ENCODE measurements at places on chromosomes 13 and 19.

DNA sequence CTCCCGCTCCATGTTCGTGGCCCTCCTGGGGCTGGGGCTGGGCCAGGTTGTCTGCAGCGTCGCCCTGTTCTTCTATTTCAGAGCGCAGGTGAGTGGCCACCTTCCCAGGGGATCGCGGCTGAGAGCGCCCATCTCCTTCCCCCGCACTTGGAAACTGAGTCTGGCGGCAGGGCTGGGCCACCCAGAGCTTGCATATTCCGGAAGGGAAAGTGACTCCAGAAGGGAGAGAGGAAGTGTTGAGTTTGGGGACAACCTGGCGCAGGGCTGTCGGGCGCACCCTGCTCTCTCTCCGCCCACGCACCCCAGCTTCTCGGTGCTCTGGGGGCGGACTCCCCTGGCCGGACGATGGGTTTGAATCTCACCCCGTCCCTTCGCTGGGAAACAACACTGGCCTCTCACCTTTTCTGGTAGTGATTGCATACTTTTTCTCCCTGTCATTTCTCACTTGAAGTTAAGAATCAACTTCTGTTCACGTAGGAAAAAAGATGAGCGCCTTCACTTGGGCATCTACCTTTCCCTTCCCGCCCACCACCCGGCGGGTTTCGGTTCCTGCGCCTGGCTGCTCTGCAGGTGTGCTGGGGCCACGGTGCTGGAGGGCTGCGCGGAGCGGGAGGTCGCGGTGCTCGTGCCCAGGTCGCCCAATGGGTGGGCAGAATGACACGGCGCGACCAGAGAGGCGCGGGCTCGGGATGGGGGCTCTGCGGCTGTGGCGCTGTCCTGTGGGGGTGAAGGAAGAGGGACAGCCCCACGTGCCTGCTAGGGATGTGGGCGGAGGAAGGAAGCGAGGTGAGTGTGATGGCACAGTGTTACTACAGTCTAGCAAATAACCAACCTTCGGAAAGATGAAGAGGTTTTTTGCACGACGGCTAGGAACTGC is 721 bp downstream of the TNFSF11 start:
- peak; percentile 9 for DNase-seq

DNA sequence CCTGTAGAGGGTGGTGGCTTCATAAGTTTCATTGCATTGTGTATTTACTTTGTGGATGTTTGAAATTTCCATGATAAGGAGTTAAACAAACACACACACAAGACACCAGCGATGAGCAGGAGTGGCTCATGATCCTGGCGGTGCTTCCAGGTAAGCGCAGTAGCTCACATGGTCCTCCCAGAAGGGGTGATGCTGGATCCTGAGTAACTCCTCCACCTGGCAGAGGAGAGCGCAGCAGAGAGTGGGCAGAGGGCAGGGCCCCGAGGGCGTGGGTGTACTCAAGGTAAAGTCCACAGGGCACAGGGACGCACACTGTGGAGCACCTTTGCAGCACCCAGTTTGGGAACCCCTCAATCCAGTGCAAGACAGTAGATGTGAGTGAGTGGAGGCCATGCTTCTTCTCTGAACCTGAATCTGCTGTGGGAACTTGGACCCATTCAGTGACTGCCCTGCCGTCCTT is 54.0 kb downstream of the RFX2 start:
- DNase-seq: no peak

DNA sequence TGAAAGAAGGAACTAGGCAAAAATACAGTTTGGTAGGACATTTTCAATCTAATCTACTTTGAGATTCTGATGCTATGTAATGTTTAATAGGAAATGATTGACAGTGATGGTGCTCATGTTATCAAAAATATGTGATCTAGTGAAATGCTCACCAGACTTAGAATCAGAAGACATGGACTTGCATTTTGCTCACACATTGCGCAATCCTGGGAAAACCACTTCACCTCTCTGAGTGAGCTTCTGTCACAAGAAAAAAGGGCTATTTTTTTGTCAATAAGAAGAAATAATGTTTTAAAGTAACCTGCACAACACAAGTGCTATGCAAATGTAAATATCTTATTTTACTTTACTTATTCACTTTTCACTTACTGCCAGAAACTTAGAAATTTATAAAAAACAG is 380.9 kb upstream of the HTR2A start:
- DNase-seq: no peak

DNA sequence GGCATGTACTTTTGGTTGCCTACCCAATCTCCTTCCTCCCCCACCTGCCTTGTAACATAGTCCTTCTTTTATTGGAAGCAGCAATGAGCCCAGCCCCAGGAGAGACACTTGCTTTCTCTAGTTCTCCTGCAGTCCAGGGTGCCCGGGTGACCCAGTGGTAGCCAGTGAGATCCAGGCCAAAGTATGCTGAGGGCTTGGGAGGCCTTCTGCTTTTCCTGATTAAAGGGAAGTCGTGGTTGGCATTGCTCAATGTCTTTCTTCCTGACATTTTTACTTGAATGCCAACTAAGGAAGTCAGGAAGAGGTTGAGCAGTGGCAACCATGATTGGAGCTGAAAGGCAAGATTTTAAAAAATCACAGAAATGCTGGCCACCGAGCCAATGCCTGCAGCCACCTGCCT is 25.7 kb downstream of the CNMD start:
- DNase-seq: no peak

DNA sequence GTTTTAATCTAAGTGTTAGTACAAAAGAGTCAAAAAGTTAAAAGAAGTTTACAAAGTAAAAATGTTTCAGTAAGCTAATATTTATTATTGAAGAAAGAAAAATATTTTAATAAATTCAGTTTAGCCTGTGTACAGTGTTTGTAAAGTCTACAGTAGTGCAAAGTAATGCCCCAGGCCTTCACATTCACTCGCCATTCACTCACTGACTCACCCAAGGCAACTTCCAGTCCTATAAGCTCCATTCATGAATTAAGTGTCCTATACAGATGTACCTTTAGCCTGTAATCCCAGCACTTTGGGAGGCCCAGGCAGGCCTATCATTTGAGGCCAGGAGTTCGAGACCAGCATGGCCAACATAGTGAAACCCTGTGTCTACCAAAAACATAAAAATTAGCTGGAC is 24.1 kb upstream of the AKAP11 start:
- DNase-seq: no peak

GRCh38 chr13:20431687-20432384 is 93.8 kb downstream of the CRYL1 start:
- no peak for DNase-seq

DNA sequence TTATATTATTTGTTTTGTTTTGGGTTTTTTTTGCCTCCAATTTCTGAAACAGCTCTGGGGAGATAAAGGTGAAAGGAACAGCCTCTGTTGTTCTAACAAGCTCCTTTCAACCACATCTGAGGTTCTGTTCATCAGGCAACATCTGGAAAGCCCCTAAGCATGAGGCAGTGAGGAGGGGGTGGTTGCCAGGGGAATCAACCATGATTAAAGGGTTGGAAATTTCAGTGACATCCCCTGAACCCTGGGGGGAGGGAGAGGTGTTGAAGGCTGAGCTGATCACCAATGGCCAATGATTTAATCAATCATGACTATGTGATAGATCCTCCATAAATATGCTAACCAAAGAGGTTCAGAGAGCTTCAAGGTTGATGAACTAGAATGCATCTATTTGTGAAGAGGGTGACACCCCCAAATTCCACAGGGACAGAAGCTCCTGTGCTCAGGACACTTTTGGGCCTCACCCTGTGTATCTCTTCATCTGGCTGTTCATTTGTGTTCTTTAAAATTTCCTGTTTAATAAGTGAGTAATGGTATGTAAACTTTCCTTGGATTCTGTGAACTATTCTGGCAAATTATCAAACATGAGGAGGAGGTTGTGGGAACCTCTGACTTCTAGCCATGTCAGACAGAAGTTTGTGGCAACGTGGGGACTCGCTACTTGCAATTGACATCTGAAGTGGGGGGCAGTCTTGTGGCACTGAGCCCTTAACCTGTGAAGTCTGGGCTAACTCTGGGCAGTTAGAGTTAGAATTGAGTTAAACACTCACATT is 221.3 kb downstream of the NHLRC3 start:
- DNase-seq: no peak

- DNase-seq: no peak
These were observed 78.9 kb downstream of the LNX2 start for GRCh38 chr13:27541386-27541785.

GRCh38 chr19:13154911-13155471 is 4.8 kb downstream of the IER2 start:
- DNase-seq: peak; percentile 66

- DNase-seq: no peak
These were observed 6.2 kb upstream of the PTBP1 start for GRCh38 chr19:791007-791566.

DNA sequence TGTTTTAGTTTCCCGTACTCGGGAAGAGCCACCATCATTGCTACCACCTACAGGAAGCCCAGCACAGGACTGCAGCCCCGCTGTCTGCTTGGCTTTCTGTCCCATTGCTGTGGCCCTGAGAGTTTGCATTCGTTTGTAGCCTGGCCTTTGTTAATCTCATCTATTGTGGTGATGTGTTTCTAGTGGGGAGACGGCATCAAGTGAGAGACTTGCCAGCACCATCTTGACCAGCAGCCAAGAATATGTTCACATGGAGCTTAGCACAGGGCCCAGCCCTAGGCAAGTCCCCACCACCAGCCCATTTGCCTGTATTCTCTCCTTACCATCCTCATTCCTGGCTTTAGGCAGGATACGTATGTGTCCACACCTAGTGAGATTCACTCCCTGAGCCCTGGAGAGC is 17.3 kb upstream of the OVOL3 start:
- DNase-seq: no peak

- DNase-seq: no peak
These were observed 527 bp upstream of the EMC10 start for GRCh38 chr19:50475736-50476223.

DNA sequence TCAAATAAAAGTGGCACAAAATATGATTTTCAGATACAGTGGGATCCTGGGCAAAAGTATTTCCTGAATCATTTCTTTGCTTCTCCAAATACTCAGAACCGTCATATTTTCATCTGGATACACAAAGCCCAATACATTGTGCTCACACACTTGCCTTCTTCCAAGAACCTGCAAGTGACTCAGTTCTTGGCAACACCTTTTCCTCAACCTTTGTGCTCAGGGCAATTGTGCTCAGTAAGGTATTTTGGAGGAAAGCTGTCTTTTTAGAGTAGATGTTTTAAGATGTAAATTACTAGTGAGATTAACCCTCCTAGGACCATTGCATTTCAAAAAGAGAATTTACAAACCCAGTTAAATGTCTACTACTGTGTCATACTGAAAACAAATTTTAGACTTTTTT is 233.5 kb downstream of the EFNB2 start:
- DNase-seq: no peak

DNA sequence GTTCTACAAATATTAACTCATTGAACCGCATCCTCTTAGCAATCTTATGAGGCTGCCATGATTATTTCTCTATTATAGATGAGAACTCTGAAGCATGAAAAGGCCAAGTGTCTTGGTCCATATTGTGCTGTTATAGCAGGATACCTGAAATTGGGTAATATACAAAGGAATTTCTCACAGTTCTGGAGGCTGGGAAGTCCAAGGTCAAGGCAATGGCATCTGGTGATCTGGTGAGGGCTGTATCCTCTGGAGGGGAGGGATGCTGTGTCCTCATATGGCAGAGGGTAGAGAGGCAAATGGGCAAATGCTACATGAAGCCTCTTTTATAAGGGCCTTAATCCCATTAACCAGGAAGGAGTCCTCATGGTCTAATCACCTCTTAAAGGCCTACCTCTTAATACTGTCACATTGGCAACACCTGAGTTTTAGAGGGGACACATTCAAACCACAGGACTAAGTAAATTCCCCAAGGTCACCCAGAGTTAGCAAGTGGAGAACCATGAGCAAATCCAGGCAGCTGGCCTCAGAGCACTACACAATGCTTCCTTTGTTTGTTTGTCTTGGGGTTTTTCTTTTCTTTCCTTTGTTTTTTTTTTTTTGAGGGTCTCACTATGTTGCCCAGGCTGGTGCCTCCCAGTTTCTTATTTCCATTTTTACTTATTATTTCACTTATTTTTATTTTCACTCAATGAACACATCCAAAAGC is 55.9 kb upstream of the LATS2 start:
- DNase-seq: no peak

DNA sequence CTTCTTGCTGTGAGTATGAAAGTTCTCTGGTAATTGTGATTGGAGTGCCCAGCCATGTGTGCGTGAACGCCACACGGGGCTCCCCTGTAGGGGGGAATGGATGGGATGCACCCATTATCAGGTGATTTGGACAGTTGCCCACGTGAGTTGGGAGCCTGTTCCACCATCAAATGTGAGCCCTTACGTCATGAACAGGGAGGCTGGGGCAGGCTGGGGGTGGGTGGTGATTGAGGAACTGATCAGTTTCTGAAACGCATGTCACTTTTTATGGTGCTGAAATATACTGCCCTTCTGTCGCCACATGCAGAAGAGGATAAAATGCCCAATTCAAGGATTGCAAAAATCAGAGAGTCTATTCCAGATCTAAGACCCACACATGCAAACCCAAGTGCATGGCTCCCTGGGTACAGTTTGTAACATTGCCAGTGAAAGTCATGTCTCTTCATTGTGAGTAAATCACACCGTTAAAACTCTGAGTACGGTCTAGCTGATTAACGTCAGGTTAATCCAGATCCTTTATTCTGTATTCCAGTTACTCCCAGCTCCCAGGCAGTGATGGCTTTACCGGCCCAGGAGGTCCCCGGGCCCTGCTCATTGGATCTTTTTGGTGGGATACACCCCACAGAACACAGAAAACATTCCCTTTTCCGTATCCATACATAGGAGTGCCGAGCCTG is 90.2 kb downstream of the RAB20 start:
- no peak for DNase-seq

DNA sequence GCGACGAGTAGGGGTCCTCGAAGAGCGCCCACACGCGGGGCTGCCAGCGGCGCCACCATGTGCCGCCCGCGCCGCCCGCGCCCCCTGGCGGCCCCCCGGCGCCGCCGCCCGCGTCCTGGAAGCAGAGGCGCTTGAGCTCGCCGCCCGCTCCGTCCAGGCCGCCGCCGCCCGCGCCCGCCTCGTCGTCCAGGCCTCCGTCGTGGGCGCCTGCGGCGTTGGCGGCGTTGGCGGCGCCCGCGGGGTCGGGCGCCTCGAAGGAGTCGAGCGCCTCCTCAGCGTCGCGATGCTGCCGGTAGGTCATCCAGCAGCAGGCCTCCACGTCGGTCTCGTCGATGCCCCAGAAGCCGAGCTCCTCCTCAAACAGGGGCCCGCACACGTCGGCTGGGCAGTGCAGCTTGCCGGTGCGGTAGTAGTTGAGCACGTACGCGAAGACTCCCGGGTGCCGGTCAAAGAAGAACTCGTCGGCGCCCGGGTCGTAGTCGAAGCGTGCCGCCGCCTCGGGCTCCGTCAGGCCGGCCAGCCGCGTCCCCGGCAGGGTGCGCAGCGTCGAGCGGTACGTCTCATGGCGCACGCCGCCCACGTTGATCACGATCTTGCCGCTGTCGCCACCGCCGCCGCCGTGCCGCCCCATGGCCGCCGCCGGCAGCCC is 829 bp downstream of the KCNC3 start:
- no peak for DNase-seq

DNA sequence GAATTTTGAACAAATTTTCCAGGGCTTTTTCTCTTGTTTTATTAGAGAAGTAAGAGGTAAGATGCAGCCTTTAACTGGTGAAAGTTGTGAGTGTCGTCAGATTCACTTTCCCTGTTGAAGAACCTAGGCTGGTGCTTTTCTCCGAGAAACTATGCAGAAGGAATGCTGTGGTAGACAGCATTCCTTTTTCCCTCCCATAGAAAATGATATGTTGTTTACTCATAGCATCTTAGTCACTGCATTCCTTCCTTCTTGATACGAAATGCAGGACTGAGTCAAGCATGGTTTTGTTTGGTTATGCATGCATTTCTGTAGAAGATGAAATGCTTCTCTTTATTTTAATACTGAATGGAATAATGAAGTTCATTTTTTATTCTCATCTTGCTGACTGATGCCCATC is 3.4 kb downstream of the ITGBL1 start:
- no peak for DNase-seq

Measured in stimulated activated CD8-positive, alpha-beta memory T cell treated with anti-CD3 and anti-CD28 coated beads, Interleukin-7, amount 100 ng/mL, for 1 hour (primary cell).